ENCODE measurements at places on chromosomes 12 and 14. TPM values are rescaled to one million over a fixed set of nuclear protein-coding genes. Genes with fewer than 3 reads are reported as not detected.

DNA sequence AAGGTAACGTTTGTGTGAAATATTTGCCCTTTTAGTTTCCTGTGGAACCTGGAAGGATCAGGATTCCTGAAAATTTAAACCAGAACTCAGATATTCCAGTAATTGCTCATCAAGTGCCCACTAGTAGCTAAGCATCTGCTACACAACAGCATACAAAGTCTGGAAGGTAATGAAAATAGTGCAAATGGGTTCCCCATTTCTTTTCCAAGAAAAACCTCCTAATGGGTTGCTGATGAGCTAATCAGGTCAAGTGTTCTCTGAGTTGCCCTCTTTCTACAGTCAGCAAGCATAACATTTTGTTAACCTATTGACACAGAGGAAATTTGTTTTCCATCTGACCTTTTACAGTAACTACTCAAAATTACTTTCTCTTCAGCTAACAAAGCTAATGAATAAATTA is 83.6 kb upstream of the PMCH start:
- no peak for DNase-seq

DNA sequence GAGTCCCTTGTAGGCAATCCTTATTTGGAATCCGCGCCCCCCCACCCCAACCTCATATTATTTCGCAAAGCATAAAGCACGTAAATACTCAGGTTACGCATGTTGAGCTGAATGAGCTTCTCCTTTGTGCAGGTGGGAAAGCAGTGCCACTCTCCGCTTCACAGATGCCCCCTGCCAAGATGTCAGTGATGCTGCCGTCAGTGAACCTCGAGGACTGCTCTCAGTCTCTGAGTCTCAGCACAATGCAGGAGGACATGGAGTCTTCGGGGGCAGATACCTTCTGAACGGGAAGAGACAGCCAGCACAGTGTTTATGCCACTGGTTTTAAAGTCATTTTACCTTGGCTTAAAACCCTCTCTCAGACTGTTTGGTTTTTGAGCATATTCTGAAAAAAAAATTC is 90.1 kb upstream of the DACT1 start:
- DNase-seq: no peak

DNA sequence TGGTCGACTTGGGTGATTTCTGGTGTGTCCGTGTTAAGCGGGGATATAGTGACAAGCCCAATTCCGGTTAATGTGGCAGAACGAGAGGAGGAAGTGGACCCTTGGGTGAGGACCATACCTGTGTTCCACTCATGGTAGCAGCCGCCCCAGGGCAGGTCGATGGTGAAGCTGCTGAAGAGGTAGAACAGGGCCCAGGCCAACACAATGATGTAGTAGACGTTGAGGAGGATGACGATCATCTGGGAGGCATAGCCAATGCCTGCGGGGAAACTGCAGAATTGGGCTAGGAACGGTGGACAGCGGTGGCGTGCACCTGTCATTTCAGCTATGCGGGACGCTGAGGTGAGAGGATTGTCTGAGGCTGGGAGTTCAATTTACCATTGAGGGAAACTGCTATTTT is 20.1 kb downstream of the SLC6A13 start:
- DNase-seq: no peak

DNA sequence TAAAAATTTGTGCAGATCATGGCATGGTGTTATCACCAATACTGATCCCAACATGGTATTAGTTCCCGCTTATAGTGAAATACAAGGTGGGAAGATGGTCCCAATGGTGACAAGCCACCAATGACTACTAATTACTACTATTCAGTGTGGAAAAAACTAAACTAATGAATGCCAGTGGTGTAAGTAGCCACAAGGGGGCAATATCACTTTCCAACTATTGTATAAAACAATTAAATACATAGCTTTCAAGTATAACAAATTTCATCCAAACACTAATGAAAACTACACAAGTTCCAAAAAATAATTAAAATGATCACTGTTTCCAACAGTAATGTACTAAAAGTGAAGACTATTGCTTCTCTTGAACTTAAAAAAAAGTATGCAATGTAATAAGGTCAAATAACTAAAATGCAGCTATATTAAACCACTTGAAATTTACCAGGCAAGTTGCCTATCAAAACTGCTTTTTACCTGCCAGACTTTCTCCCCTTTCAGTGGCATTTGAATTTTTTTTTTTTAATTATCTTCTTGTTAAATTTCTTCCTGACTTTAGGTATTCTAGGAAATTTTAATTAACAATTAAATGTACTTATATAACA is 58.0 kb downstream of the PAPLN start:
- DNase-seq: no peak

- DNase-seq: no peak
Observed at GRCh38 chr12:2185751-2186341, 133.1 kb downstream of the CACNA1C start.

- no peak for DNase-seq
Observed at GRCh38 chr14:100803226-100803625, 22.7 kb upstream of the MEG3 start.

DNA sequence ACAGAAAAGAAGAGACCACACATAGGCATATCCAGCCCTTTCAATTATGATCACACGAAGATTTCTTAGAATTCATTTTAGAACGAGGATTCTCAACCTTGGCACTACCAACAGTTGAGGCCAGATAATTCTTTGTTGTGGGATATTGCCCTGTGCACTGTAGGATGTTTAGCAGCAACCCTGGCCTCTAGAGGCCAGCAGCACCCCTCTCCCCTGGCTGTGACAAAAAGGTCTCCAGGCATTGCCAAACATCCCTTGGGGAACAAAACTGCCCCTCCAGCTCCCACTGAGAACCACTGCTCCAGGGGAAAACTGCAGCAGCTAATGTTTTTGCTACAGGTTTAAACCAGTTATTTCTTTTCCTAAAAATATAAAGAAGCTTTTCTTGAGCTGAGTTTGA is 7.1 kb downstream of the NT5DC3 start:
- DNase-seq: no peak

DNA sequence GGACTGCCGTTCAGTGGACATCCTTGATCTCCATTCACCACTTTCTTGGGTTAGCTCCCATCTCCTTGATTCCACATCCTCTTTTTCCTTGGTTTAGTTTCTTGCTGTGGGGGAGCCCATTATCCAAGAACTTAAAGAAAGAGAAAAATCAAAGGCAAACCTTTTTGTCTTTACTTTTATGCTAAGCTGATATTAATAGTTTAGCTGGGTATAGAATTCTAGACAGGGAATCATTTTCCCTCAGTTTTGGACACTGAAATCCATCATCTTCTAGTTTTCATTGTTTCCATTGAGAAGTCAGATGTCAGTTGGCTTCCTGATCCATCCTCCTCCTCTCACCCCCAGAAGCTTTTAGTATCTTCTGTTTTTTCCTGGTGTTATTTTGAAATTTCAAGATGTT is 8.8 kb upstream of the KIF26A start:
- no peak for DNase-seq

DNA sequence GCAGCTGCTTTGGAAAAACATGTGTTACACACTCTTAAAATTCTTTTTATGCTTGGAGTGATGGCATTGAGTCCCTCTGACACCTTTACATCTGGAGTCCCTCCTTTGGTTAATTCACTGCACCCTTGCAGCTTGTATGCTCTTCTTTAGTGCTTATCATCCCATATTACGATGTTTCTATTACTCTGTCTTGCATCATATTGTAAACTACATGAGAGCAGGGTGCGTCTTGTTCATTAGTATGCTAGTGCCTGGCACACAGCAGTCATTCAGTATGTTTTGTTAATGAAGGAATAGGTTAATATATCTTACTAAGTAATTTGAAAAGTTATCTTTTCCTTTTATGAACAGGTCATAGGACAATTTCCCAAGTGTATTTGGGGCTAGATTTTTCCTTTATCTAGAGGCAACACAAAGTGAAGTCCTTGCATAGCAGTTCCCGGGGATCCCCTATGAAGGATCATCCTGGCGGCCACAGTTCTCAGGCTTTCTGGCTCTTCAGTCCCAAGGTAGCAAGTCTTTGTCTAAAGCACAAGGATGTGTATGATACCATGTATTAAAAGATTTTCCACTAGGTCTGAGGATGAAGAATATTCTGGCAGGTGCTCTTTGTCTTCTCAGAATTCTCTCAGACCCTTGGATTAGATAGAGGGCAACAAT is 363.8 kb downstream of the FUT8 start:
- no peak for DNase-seq

- no peak for DNase-seq
Observed at GRCh38 chr14:76346391-76347160, 29.4 kb upstream of the ESRRB start.

DNA sequence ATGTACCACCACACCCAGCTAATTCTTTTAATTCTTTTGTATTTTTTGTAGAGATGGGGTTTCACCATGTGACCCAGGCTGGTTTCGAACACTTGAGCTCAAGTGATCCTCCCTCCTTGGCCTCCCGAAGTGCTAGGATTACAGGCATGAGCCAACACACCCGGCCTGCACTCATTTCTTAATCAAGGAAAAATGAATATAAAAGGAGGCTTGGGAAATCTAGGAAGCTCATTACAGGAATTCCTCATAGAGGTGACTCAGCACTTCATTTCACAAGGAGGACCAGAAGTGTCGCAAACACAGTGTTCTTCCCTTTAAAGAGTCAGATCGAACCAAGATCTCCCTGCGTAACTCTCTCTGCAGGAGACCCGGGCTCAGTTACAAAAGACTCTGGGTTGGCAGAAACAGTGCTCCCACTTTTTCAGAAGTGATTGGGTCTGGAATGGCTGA is 30.3 kb downstream of the NFKBIA start:
- DNase-seq: no peak

GRCh38 chr12:92036771-92037453 is 108.7 kb downstream of the BTG1 start:
- no peak for DNase-seq

GRCh38 chr14:99931308-99931707 is 133.9 kb upstream of the EVL start:
- DNase-seq: no peak

DNA sequence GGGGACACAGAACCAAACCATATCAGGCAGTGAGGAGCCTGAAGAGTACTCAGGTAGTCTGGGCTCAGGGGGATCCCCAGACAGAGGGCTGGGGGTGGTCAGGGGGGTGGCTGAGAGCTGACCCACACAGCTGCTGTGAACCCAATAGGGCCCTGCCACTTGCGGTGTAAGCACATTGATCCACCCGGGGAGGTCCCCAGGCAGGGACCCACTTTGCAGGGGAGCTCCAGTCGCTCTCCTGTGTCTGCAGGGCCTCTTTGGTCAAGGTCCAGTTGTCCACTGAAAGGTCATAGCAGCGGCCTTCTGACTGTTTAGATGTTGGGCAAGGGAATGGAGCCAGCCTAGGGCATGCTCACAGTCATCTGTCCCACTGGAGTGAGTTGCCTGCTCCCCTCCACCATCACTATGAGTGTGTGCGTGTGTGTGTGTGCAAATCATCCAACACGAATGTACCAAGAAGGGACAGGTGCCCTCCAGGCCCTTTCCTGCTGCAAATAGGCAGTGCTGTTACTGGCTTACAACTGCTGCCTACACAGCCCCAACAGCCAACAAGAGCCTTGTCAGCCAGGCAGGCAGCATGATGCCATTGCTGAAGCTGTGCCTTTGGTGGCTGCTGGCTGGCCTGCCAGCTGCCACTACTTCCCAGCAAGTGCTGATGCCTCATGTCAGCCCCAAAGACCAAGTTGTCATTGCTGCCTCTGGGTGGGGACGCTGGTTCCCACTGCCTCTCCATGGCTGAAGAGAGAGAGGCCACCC is 71.3 kb downstream of the TSPAN11 start:
- no peak for DNase-seq

DNA sequence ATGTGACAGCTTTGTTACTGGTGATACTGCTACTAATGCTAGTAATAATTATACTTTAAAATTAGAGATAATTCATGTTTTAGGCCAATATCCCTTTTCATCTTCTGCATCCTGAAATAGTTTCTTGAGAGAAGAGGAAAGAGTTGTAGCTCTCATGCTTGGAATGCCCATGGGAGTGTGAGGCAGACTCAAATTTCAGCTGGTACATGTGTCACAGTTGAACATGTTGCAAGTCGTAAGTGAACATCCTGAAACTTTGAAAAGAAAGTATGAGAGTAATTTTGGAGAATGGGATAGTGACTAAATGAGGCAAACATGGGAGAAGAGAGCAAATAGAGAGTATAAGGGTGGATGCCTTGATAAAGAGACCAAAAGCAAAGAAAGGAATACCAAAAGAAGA is 168.0 kb downstream of the TMTC3 start:
- no peak for DNase-seq

DNA sequence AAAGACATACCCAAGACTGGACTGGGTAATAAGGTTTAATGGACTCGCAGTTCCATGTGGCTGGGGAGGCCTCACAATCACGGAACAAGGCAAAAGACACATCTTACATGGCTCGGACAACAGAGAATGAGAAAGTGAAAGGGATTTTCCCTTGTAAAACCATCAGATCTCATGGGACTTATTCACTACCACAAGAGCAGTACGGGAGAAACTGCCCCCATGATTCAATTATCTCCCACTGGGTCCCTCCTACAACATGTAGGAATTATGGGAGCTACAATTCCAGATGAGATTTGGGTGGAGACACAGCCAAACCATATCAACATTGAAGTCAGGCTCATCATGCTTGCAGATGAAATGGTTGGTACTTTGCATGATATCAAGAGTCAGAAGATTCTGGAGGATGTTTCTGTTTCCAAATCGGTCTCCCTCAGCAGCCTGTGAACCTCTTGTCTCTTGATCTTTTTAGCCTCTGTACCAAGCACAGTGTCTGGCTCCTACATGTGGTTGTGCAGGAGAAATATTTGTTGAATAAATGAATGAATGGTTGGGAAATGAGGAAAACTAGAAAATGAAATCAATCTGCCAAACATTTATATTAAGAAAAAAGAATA is 98.6 kb downstream of the VRK1 start:
- DNase-seq: no peak

DNA sequence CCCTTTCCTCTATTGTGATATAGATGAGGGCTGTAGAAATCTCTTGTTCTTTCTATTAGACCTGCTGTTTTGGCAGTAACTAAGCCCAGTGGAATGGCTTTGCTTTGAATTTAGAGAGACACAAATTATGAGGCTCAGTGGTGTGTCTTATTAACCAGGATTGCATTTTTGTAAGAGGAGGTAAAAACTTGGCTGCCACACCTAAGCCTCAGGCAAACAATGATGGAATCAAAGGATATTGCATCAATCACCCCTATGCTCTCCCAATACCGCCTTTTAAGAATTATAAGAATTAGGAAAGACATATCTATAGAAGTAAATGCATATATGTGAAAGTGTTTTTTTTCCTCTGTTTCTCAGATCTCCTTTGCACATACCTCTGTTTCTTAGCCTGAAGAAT is 63.3 kb downstream of the ACSS3 start:
- no peak for DNase-seq

GRCh38 chr14:45201905-45202304 is 51.1 kb downstream of the MIS18BP1 start:
- DNase-seq: peak; percentile 12

The RPS29 gene
- 2,246 TPM for total RNA-seq

The NOC4L gene
- 18.2 TPM for total RNA-seq

The NPFF gene
- not detected for total RNA-seq

The AMDHD1 gene
- total RNA-seq: not detected

The MANSC4 gene
- not detected for total RNA-seq

The RPAP3 gene
- 36.8 TPM for total RNA-seq

The SYCP3 gene
- total RNA-seq: not detected

The MSI1 gene
- total RNA-seq: 27.6 TPM

The FRS2 gene
- 22.9 TPM for total RNA-seq

The USP44 gene
- 10.4 TPM for total RNA-seq

Data from endothelial cell (in vitro differentiated cells).